ENCODE measurements at places on chromosomes 7 and 10.

DNA sequence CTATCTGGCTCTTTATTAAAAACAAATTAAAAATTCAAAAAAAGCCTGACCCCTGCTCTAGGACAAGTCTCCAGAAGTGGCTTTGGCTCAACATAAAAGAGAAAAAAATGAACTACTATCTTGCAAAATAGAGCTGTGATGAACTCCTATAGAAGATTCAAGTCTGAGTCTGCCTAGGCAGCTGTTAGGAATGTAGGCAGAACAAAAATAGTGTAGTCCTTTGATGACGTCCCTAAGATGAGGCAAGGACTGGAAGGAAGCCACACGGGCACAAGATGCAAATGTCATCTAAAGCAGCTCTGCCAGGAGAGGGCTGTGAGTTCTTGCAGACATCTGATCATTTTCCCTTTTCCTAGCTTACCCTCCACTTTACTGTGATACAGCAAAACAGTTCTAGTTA, 20.5 kb downstream of the ASNS start:
- DNase-seq = no peak

- no peak for DNase-seq
Measured at GRCh38 chr10:36499693-36500092, 625.7 kb upstream of the ANKRD30A start.

GRCh38 chr7:47795631-47796030, 152.6 kb downstream of the PKD1L1 start:
- DNase-seq = no peak

GRCh38 chr10:116891208-116891607, 41.9 kb downstream of the ENO4 start:
- DNase-seq = peak; percentile 39

DNA sequence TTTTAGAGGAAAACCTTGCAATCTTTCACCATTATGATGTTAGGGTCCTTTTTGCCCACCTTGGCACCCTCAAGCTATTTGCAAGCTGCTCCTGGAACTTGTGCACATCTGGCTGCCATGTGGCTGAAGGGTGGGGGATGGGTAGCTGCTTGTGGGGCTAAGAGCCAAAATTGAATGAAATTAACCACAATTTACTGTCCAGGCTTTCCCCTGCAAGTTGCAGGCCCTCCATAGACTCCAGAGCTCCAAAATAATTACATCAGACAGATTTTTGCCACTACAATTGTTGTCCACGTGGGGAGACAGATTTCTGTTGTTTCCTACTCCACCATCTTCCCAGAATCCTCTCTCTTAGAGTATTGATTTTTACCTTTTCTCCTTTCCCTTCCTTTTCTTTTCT, 19.1 kb downstream of the PI4K2A start:
- DNase-seq = no peak

GRCh38 chr10:78342827-78343653, 309.4 kb downstream of the RPS24 start:
- peak; percentile 83 for DNase-seq

- DNase-seq = no peak
Measured at GRCh38 chr10:74208997-74209396, 58.0 kb downstream of the ADK start.

GRCh38 chr10:123154711-123155505, 706 bp downstream of the BUB3 start:
- DNase-seq = no peak

DNA sequence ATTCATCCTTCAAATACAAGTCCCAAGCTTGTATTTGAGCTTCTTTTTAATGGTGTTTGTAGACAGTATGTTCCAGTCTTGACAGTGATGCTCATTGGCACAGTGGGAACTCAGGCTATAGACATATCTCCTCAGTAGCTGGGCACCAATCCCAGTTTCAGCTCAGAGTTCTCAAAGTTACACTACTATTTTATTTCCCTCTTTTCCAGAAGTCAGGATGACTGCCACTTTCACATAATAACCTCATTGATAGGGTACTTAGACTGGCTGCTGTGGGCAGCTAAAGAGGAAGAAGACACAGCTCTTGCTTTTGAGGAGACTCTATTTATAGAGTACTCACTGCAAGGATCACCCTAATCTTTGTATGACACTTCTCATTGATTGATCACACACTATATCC, 2.4 kb downstream of the GBF1 start:
- no peak for DNase-seq

- no peak for DNase-seq
Measured at GRCh38 chr10:90787393-90788198, 70.2 kb downstream of the HTR7 start.

GRCh38 chr10:132537684-132538001, at the start of gene INPP5A:
TSS of gene INPP5A (plus strand) at chr10:132537787. CDS start at chr10:132538097, 310 bp downstream.
- no peak for DNase-seq

DNA sequence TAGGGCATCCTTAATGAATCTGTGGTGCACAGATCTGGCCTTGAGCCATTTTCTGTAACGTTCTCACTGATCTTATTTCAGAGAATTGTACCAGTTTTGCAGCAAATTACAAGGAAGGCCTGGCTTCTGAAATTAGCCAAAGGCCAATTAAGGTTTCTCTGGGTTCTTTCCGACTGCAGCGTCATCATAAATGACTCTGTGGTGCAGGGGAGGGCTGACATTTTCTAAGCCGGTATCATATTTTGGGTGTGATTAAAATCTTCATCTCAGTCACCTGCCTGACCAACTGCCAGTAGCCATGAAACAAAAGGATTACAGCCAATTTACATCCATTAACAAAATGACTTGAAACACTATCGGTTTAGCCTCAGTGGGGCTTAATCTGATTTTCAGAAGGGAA, 363.7 kb downstream of the ADRA2A start:
- DNase-seq = no peak

- no peak for DNase-seq
Measured at GRCh38 chr7:137590756-137591305, 247.3 kb upstream of the PTN start.

DNA sequence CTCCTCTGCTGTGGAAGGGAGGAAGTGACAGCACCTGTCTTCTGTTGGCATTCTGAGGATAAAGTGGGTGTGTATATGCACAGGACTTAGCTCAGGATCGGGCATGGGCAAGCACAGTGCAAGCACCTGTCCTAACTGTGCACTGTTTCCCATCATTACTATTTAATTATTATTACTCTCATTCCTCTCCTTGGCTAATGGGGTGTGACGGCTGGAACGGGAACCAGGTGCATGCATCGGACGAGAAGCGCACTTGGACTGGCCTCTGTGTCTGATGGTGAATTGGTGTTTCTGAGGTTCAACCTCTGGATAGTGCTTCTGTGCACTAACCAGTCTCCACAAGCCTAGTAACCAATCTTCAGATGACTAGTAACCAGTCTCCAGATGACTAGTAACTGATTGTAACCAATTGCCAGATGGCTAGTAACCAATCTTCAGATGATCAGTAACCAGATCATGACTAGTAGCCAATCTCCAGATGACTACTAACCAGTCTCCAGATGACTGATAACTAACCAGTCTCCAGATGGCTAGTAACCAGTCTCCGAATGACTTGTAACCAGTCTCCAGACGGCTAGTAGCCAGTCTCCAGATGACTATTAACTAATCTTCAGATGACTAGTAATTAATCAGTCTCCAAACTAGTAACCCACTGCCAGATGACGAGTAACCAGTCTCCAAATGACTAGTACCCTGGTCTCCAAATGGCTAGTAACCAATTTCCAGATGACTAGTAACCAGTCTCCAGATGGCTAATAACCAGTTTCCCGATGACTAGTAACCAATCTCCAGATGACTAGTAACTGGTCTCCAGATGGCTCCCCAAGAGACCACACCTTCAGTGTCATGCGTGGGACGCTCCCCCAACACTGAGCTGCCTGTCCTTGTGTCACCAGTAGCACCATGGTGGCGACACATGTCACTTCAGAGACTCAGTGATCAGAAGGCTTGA, 85.8 kb downstream of the PAXIP1 start:
- DNase-seq = no peak

- DNase-seq = no peak
Measured at GRCh38 chr10:28354511-28354910, 51.6 kb upstream of the MPP7 start.

DNA sequence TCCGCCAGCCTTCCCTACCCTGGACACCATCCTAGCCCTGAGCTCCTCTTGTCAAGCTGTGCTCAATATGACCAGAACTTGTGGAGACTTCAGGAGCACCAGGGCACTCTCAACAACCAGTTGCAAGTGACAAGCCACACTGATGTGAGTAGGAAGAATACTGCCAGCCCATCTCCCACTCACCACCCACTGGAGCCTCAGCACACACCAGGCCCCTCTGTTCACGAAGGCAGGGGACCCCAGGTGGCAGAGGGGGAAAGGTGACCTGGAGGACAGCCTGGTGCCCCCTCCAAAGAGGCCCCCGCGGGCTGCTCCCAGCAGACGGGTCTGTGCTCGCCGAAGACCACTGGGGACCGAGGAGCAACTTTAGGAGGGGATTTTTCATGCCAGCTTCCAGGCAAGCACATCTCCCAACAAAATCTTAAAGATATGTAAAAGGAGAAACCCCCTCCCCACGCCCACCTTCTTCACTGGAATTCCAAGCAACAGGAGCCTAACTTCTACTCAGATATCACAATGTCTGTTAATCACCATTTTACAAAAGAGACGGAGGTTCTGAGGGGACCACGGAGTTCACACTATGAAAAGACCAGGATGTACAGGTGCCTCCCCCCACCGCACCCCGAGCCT, 1.0 kb downstream of the MMD2 start:
- DNase-seq = no peak

DNA sequence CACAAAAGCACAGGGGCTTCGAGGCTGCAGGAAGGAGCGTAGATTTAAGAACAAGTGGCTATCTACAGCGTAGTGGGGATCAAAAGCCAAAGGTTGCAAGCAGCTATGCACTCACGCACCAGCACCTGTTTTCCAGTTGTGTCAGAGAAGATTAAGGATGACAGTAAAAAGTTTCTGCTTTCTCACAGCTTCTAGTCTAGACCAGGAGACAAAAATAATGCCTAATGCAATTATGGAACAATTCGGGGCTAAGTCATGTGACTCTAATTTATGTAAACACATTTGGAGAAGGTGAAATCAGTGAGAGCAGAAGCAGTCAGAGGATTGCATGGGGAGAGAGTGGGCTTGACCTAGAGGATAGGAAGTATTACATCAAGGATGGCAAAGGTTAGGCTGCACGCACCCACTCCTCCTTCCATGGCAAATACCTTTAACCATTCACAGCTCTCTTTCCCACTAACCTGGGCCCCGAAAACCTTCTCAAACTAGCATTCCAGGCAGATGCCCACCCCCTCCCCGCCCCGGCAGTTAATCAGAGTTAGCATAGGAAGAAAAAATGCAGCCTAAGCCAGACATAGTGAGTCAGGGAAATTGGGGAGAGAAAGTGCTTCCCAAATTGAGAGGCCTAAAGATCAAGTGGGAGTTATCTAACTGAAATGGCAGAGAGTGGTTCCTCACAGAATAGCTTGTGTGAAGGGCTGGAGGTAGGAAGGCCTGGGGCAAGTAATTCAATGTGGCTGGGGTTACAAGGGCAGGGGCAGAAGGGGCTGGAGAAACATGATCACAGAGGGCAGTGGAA, 48.2 kb upstream of the GPAM start:
- no peak for DNase-seq

- DNase-seq = no peak
Measured at GRCh38 chr7:27339478-27339877, 96.9 kb downstream of the EVX1 start.

DNA sequence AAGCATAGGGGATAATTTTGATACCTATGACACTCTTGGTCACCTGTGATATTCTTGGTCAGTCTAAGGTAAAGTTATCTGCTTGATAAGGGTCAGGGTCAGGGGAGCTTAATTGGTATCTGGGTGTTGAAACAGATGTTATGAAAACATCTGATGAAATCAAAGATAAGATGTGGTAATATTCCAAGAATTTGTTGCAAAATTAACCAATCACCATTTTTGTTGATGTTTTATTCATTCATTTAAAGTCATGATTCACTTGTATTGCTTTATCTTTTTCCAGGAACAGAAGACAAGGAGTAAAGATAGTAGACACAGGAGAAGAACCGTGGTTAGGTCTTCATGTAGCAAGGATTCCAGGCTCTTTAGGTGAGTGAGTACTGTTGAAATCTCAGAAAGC, 103.1 kb downstream of the SEMA3C start:
- no peak for DNase-seq

GRCh38 chr7:146656988-146657387, 540.4 kb downstream of the CNTNAP2 start:
- no peak for DNase-seq

DNA sequence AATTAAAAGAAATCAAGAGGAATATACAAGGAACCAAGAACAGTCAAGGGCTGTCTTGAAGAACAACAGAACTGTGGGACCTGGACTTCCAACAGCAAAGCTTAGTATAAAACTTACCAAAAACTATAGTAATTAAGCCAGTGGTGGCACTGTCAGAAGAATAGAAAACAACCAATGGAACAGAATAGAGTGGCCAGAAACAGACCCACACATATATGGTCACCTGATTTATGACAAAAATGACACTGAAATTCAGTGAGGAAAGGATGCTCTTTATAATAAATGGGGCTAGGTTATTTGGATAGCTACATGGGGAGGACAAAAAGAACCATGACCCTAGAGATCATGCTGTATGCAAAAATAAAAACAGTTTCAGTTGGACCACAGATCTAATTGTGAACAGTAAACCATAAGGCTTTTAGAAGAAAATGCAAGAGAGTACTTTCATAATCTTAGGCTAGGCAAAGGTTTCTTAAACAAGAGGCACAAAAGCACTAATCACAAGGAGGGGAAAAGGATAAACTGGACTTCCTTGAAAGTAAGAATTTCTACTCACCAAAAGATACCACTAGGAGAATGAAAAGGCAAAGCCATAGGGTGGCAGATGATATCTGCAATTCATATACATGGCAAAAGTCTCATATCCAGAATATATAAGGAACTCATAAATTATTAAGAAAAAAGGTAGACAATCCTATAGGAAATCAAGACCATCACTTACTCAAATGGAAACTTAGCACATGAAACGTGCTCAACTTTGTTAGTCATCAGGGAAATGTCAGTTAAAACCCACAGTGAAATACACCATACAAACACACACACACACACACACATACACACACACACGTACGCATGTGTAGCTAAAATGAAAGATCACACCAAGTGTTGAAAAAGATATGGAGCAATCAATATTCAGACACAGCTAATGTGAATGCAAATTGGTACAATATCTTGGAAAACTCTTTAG, 20.8 kb downstream of the HYCC1 start:
- DNase-seq = no peak

DNA sequence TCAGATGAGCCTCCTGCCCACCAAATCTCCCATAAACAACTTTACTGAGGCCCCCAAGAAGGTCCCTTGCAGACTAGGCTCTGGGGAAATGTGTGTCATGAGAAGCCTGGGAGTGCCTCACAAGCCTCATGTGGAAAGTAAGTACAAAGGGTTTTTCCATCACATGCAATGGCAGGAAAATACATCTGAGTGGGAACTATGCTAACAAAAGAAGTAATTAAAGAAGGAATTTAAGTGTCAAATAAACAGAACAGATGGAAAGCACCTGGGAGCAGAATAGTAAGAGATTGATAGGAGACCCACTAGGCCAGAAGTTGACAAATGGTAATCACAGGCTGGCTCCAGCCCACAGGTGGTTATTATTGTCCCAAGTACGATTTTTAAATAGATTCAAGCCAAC, 20.5 kb downstream of the GSAP start:
- DNase-seq = no peak

GRCh38 chr7:22630069-22630468, 96.9 kb upstream of the IL6 start:
- no peak for DNase-seq

GRCh38 chr10:50541921-50542320, 81.8 kb downstream of the SGMS1 start:
- DNase-seq = peak; percentile 10

Measured in esophagus muscularis mucosa (tissue), 4 donors.